ENCODE measurements at places on chromosomes 7 and 10.

DNA sequence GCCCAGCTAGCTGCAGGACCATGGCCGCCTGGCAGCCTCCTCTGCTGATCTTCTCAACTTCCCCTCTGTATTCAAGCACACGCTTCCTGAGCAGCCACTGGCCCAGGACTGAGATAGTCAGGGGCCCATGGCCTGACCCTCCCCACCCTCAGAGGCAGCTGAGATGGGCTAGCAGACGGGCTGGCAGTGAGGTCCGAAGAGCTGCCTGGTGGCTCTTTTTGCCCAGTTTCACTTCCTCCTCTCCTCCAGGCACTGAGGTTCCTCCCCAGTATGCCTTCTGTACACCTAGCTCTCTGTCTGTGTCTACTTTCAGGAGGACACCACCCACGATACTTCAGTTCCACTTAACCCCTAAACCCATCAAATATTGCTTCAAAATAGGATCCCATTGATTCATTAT lies 395.6 kb downstream of the TNS3 start:
- no peak for DNase-seq

DNA sequence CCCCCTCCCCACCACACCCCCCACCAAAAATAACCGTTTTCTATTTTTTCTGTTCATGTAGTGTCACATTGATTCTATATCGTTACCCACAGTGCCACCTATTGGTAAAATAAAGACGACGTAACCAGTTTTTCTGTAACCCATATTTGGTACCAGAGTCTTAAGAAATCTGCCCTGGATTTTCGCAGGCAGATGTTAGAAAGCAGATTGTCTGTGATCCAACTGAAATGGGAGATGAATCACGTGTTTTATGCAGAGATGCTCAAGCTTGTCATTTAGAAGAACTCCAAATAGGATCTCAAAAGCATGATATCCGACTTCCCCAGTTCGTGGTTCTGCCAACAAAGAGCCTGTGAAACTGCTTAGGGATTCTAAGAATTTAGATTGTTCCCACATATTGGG lies 261.1 kb upstream of the CSTF2T start:
- no peak for DNase-seq

DNA sequence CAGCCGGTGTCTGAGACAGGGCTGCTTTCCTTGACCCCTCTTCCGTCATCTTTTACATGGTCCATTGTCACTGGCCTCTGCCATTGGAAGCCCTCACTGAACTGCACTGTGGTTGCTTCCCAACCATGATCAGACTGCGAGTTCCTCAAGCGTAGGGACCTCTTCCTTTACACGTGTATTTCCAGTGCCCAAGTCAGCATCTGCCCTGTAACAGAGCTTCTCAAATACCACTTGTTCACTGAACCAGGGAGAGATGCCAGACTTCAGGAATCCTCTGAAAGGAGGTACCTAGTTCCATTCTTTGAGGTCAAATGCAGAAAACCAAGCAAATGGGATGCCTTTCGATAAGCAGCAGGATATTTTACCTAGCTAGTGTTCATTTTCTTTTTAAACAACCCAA lies 145.1 kb downstream of the NRP1 start:
- no peak for DNase-seq

DNA sequence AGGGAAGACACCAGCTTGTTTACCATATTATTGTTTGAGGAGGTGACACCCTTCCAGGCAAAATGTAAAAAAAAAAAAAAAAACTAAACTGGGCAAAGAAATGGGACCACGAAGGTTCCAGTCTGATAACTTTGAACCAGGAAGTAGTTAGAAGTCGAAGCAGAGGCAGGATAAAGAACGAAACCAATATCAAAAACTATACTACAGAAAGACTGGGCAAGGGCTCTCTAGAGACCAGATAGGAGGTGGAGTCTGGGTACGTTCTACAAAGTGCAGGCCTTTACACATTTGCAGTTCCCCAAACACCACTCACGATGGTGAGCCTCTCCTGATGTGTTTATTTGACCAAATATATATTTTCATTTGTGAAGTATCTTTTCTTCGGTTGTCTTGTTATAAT lies 125.7 kb upstream of the CDK1 start:
- DNase-seq: no peak

DNA sequence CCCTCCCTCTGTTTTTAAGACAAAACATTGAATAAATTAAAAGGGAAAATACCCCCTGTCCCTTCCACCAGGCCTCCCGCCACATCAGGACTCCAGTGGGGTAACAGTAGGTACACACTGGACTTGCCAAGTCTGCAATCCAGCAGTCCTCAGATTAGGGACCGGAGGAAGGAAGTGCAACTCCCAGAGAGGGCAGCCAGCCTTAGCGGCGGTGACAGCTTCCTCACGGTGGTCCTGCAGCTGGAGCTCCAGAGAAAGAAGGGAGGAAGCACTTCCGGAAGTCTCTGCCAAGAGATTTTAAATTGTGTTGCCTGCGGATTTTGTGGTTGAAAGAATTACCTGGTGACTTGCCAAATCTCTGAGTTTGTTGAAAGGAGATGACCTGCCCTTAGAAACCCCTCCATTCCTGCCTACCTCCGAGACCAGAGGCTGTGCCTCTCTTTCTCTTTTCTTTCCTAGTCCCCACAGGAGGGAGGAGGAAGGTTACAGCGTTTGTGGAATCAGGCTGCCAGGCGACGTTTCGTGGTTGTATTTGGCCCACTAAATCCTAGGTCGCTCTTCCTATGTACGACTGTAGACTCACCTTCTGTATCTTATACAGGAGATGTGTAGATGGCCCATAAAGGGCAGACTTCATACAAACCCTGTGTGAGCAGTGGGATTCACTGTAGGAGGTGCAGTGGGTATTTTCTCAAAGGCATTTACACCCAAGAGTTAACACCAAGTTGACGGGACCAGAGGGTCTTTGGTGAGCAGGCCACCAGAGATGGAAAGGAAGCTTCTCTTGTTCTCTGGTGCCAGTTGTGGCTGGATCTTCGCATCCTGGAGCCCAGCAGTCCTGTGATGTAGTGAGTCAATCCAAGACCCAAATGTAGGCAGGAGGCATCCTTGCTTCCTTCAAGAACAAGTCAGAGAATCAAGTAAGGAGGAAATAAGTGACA lies 77.9 kb downstream of the INSIG1 start:
- no peak for DNase-seq

GRCh38 chr7:90384433-90384832 lies 18.8 kb upstream of the CLDN12 start:
- DNase-seq: no peak

GRCh38 chr7:92304406-92304893 lies 58.7 kb downstream of the ANKIB1 start:
- no peak for DNase-seq

DNA sequence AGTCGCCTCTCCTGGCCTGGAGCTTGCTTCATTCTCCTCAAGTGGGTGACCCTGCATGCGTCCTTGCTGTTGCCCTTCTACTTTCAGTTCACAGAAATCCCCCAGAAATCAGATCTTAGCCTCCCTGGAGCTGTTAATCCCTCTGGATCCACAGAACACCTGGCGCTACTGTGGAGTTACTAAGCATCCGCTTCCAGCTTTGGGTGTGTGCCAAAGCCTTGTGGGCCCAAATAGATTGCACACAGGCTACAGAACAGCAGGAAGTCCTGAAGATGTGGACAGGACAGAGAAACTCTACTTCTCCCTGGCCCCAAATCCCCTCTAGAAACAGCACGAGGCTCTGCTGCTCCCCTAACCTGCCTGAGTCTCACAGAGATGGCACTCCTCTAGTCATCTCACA lies 36.6 kb upstream of the PDLIM1 start:
- no peak for DNase-seq

DNA sequence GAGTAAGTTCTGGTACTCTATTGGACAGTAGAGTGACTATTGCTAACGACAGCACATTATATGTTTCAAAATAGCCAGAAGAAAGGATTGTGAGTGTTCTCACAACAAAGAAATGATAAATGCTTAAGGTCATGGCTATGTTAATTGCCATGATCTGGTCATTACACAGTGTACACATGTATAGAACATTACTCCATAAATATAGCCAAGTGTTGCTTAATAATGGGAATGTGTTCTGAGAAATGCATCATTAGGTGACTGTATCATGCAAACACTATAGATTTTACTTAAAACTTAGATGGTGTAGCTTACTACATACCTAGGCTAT lies 19.6 kb downstream of the EPC1 start:
- no peak for DNase-seq

DNA sequence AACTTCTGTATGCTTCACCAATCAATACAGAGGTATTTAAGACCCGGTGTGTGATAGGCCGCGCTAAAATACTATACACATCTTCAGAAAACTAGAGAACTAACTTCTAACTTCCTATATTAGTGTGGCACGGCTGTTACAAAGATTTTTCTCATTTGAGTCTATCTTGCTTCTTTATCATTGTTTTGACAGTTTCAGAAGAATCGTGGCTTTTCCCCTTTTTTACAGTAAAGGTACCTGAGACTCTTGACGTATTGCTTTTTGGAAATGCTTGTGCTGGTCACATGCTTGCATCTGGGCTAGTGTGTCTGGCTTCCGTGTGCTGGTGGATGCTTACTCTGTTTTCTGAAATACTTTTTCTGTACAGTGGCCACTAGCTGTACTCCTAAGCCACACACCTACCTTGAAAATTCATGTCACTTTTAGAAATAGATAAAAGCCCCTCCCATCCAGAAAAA lies 12.7 kb downstream of the IKZF1 start:
- no peak for DNase-seq

- no peak for DNase-seq
Measured at GRCh38 chr7:92898798-92899197, 62.4 kb upstream of the CDK6 start.

GRCh38 chr10:47241256-47241655 lies 58.7 kb upstream of the GDF10 start:
- no peak for DNase-seq

- no peak for DNase-seq
Measured at GRCh38 chr7:108824840-108825580, 255.3 kb downstream of the DNAJB9 start.

- DNase-seq: no peak
Measured at GRCh38 chr10:92829786-92830377, 18.4 kb upstream of the EXOC6 start.

DNA sequence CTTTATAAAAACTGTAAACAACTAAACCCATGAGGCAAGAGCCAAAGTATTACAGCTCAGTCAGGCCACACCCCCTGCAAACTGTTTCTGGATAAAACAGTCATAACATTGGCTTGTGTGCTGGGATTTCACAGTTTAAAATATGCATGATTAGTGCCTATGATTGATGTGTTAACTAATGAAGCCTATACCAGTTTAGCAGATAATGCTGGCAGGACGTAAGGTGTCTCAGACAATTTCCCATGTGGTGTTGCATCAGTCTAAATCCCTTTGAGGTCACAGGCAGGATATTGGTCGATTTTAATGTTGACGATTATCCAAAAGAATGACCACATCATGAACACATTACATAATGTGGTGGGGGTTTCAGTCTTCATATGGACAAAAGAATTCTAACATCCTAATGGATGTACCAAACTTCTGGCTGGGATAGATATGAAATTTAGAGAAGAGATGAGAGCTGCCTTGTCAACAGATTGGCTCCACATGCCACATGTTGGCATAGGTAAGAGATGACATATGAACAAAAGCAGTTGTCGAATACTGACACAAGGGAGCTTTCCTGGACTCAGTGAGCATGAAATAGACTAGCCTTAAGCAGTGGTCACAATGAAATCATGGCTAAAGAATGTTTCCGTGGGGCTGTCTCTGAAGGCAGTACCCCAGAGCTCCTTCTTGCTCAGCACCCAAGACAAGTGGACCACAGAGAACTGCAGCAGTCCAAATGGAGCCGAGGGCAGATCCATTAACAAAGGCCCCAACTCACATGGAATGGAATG lies 445.6 kb downstream of the GFRA1 start:
- DNase-seq: no peak

DNA sequence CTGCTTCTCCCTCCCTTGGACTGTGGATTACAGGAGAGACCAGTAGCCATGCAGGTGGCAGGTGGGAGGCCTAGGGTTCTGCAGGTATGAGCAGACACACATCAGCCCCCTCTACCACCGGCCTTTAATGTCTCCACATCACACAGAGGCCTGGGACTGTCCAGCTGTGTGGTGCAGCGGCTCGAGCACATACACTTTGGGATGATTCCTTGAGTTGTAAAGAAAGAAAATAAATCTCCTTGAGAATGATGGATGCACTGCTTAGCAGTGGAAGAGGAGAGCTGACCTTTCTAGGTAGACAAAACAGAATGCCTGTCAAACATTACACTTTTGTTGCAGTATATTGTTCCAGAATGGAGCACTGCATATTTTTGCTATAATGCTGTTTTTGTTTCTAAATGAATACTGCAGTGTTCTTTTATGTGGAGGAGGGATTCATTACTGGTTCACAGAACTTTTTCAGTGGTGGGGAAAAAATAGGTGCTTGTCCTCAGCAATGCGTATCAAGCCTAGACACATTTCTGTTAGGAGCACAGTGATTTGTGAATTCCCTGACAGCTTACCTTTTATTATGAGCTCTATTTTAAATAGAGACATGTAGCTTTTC lies 66.0 kb downstream of the PTPRE start:
- no peak for DNase-seq

GRCh38 chr10:50908366-50908765 lies 22.9 kb upstream of the A1CF start:
- no peak for DNase-seq

GRCh38 chr10:68471063-68471585 lies 649 bp downstream of the DNA2 start:
- no peak for DNase-seq

GRCh38 chr10:129935102-129935866 lies 28.8 kb downstream of the EBF3 start:
- DNase-seq: no peak

- DNase-seq: no peak
Measured at GRCh38 chr10:48934672-48935501, 4.8 kb downstream of the LRRC18 start.

DNA sequence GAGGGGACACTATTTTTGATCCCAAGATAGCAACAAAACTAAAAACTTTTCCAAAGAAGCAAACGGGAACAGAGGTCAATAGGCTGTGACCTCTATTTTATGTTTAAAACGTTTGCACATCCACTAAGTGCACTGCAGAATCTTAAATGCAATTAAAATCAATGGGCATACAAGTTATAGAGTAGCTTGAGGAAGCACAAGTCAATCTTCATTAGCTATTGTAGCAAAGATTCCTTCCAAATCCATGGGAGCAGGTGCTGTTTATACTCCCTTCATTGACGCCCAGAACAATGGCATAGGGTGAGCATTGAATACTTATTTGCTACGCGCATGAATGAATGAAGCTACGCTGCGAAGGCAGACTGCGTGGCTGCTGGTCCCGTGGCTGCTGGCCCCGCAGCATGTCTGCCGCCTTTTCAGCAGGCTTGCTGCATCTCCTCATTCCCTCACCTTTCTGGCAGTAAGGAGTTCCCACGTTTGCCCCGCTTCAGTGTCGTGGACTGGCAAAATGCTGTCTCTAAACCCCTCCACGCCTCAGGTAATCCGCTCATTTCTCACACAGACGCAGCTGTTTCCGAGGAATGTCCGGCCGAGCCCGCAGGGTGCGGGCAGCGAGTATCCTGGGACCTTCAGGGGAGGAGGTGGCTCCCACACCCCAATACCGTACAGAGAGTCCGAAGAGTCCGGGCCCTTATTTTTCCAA lies 754 bp upstream of the PHYHIPL start:
- peak; percentile 65 for DNase-seq
